Stimulated activated CD8-positive, alpha-beta memory T cell treated with anti-CD3 and anti-CD28 coated beads, Interleukin-12 subunit alpha, Interleukin-12 subunit beta, amount 100 ng/mL, for 1 hour (primary cell): ENCODE measurements at places on chromosomes 6 and 20.

GRCh38 chr20:61193164-61193563 lies 58.9 kb upstream of the CDH4 start:
- DNase-seq, result no peak

GRCh38 chr6:169859401-169859977 lies 108.1 kb downstream of the ERMARD start:
- DNase-seq, result no peak

GRCh38 chr20:48738399-48739304 lies 89.1 kb downstream of the PREX1 start:
- no peak for DNase-seq

GRCh38 chr6:139325125-139325524 lies 33.3 kb upstream of the TXLNB start:
- no peak for DNase-seq
